Stimulated activated CD8-positive, alpha-beta memory T cell treated with anti-CD3 and anti-CD28 coated beads, Interleukin-7, amount 100 ng/mL, for 48 hours (primary cell): ENCODE measurements at places on chromosomes 13 and 19.

GRCh38 chr13:113035213-113035800 lies 66.3 kb downstream of the MCF2L start:
- DNase-seq = no peak

GRCh38 chr13:34411177-34411576 lies 530.9 kb upstream of the NBEA start:
- DNase-seq = no peak

DNA sequence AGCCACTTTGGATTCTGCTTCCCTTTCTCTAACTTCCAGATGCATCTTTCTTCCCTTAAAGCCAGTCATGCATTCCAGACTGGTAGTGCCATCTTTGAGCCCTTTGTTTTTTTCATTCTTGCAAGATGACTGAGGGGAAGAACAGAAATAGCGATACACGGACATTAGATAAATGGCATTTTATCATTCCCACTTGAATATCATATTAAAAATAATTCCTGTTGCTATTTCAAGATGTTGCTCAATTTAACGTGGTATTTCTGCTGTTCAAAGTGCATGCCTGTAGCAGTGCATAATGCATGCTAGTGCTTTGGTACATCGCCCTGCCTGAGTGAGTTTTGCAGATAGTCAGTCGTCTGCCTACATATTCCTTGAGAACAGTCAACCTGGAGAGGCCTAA lies 140.6 kb upstream of the FRY start:
- DNase-seq = no peak

DNA sequence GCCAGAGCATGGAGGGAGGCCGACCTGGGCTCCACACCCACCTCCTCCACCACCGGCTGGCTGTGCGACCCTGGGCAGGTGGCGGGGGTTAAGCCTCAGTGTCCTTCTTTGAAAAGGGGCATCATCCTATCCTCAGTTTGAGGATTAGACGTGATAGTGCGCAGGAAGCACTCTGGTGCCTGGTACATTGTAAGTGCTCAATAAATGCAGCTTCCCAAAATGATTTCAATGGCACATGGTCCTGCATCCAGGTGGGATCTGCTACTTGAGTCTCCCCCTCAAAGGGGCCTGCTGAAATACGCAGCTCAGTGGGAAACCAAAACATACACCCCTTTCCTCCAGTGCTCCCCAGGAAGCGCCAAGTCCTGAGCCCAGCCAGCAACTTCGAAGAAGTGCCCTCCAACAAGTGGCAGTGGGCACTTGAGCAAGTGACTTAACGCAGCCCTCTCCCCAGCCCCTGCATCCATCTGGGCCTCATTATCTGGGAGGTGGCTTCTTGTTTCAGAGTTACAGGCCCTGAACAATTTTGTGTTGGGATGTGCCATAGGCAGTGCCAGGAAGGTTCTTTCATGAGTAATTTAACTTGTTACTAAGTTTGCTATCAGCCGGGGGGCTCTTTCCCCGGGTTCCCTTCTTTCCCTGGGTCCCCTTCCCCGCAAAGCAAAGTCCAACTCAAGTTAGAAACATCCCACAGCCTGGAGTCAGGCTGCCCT lies 17.9 kb downstream of the ACTN4 start:
- DNase-seq = no peak

GRCh38 chr13:31769575-31769974 lies 30.2 kb downstream of the RXFP2 start:
- no peak for DNase-seq

GRCh38 chr13:74533226-74533625 lies 399.0 kb upstream of the KLF12 start:
- no peak for DNase-seq

GRCh38 chr19:48858984-48859710 lies 9.3 kb downstream of the PLEKHA4 start:
- DNase-seq = peak; percentile 55

DNA sequence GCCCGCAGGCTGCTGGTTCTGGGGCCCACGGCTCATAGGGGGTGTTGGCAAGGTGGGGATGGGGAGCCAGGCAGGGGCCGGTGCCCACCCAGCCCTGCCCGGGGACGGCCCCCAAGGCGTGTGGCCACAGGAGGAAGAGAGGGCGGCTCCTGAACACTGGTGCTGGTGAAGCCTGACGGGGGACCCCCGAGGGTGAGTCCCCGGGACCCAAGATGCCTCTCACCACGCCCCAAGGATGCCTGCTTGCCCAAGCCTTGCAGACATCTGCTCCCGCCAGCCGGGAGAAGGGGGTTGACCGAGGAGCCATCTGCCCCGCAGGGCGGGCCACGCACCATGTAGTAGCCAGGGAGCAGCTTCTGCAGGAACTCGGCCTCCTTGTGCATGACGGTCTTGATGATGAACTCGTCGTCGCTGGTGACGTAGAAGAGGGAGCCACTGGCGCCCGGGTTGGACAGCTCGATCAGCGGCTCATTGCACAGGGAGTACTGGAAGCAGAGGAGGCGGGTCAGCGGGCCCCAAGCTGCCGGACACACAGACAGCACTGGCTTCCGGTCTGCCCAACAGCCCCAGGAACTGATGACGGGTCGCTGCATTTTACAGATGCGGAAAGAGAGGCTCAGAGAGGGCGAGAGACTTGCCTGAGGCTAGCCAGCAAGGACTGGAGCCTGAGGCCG lies 29.6 kb upstream of the CACTIN start:
- DNase-seq = no peak

DNA sequence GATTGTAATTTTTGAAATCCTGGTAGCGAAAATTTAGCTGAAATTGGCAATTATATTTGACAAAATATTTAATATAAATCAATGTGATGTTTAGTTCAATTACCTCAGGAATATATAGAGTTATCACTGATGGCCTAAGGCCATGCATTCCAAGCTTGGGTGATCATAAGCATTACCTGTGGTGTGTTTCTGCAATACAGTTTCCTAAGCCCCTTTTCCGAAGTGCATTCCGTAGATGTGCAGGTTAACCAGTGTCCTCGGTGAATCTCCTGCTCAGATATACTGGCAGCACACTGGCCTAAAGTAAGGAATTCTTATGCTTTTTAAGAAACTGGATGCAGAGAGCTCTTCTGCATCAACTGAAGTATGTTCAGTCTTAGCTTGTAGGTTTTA lies 35.0 kb downstream of the ITGBL1 start:
- no peak for DNase-seq

- DNase-seq = peak; percentile 69
Observed at GRCh38 chr19:29694669-29695627, 20.1 kb downstream of the C19orf12 start.

GRCh38 chr13:51644654-51645053 lies 60.4 kb downstream of the WDFY2 start:
- DNase-seq = no peak

DNA sequence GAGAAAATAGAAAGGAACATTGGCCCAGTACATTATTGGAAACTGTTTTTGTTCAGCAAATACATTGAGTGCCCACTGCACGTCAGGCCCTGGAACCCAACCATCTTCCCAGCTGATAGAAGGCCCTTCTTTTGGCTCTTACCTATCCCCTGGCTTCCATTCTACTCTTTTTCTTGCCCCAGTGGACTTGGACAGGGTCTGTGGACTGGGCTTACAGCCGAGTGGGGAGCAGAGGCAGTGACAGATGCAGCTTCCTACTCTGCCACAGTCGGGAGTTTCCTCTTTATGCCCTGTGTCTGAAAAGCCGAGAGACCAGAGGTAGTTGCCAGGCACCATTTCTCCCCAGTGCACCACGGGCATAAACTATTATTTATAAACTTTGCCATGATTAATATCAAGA lies 70.4 kb downstream of the ARHGAP35 start:
- DNase-seq = no peak

GRCh38 chr13:105365831-105366230 lies 1169.6 kb downstream of the EFNB2 start:
- DNase-seq = no peak

GRCh38 chr19:3269916-3270671 lies 45.6 kb downstream of the CELF5 start:
- DNase-seq = no peak

- DNase-seq = no peak
Observed at GRCh38 chr13:24263632-24264031, 45.7 kb upstream of the C1QTNF9 start.

GRCh38 chr13:93766719-93767118 lies 540.1 kb downstream of the GPC6 start:
- DNase-seq = no peak

GRCh38 chr19:58450856-58451357 lies 515 bp upstream of the ZNF324B start:
- no peak for DNase-seq

- no peak for DNase-seq
Observed at GRCh38 chr19:41362143-41362847, 1.7 kb downstream of the B9D2 start.

- DNase-seq = no peak
Observed at GRCh38 chr13:28001837-28002473, 13.5 kb upstream of the URAD start.

- no peak for DNase-seq
Observed at GRCh38 chr13:37385248-37385647, 213.3 kb downstream of the POSTN start.

DNA sequence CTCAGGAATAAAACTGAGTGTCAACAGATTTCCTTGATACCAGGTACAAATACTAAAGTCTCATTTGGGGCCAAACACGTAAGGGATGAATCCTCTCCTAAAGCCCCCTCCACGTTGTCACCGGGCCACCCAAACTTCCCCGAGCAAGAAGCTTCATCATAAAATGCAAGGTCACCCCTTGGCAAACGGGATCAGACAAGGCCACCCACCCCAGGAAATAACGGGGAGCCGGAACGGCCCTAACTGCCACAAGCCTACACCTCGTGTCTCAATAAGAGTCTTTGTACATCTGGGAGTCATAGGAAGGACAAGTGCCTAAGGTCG lies 717 bp downstream of the EEF2 start:
- no peak for DNase-seq

- no peak for DNase-seq
Observed at GRCh38 chr19:44308011-44308410, 3.2 kb upstream of the ZNF235 start.

GRCh38 chr13:50735071-50735470 lies 108.4 kb downstream of the DLEU7 start:
- DNase-seq = no peak

GRCh38 chr13:44854313-44855060 lies 134.8 kb downstream of the NUFIP1 start:
- DNase-seq = no peak

GRCh38 chr13:42981317-42981716 lies 10.7 kb downstream of the EPSTI1 start:
- DNase-seq = no peak

DNA sequence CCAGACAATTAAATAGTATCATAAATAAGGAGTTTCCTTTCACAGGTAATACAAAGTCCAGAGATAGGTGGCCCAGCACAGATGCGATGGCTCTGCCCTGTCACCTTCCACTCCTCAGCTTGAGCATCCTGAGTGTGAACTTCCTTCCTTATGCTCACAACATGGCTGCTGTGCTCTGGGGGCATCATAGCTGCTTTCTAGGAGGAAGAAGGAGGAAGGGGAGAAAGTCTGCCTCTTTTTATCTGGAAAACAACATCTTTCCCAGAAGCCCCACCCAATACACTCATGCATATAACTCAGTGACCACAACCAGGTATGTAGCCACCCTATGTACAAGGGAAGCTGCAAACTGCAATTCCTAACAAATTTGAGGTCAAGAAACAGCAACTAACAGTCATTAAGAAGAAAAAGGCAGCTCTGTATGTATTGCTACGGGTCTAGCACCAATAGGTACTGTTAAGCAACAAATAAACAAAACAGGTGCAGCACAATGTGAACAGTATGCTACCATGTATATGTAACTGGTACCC lies 201.2 kb upstream of the UBL3 start:
- no peak for DNase-seq

DNA sequence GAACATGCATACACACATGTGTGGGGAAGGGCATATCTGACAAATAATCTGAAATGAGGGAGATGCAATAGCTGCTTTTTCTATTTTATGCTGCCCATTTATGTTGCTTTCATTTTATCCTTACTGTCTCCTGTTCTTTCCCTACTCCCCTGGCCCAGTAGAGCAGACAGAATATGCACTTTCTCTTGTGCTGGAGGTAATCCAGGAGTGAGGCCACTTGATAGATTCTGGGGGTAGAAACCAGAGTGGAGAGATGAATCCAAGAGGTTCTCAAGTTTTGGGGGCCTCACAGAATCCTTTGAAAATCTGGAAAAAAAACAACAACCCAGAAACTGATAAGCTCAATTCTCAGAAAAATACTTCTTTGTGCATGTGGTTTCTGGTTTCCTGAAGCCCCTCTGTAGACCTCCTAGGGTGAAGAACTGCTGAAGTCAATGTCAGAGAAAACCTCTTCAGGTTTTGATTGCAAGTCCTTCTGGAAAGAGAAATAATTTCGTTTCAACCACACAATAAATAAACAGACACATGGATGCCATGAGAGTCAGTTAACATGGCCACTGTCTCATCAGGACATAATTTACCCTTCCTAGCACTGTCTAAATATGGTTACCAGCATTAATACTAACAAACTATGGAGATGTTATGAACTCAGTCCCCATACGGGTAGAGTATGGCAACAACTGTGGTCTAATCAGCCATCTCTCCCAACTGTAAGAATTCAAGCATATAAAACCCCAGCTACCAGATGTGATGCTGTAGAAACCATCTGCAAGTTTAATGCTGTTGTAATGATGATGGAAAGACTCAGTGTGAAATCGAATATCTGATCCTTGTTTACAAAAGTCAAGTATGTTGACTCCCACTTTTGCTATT lies 355.6 kb downstream of the SLC7A1 start:
- no peak for DNase-seq

- peak; percentile 6 for DNase-seq
Observed at GRCh38 chr13:31431722-31432137, 232.0 kb downstream of the B3GLCT start.

DNA sequence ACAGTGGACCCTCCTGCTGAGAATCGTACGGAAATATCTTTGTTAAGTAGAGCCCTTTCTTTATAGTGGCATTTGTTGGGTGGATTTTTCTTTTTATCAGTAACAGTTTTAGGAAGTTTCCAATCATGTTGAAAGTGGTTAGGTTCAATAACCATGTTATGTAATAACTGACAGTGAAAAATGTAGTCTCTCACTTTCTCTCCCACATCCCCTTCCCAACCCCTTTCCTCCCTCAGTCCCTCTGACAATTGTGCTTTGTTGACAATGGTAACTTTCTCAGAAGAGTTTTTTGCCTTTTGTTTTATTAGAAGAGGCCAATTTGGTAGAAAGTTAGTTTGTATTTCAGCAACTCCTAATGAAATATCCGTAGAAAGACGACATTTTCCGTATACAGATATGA lies 77.8 kb upstream of the SLAIN1 start:
- DNase-seq = no peak

DNA sequence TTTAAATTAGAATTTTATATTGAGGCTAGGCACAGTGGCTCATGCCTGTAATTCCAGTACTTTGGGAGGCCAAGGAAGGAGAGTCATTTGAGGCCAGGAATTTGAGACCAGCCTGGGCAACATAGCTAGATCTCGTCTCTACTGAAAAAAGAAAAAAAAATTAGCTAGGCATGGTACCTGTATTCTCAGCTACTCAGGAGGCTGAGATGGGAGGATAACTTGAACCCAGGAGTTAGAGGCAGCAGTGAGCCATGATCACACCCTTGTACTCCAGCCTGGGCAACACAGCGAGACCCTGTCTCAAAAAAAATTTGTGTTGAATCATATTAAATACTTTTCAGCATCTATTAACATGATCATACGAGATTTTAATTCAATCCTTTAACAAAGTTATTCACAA lies 4.9 kb downstream of the PMIS2 start:
- no peak for DNase-seq
